ENCODE measurements at places on chromosomes 4 and X. TPM values are rescaled to one million over a fixed set of nuclear protein-coding genes. Genes with fewer than 3 reads are reported as not detected.
A peak's percentile ranks its signal among the peaks of the same experiment; 100 is the strongest.

DNA sequence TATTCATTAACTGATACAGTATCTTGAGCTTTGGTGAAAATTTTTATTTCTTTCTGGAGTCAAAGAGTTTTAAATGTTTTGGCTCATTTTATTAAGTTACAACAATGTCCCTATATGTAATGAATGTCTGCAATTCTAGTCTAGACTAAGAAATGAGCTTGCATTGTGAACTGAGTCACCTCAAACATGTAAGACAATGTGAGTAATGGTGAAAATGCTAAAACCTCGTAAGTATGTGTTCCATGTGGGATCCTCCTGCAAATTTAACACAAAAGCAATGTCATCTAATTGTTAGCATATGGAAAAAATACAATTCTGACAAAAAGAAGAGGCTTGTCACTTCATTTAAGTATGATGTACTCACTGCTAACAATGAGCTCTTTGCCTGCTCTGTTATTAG, 480.5 kb upstream of the FSTL5 start:
- no peak for DNase-seq

GRCh38 chr4:165866019-165866650, 6.9 kb upstream of the TLL1 start:
- no peak for DNase-seq

DNA sequence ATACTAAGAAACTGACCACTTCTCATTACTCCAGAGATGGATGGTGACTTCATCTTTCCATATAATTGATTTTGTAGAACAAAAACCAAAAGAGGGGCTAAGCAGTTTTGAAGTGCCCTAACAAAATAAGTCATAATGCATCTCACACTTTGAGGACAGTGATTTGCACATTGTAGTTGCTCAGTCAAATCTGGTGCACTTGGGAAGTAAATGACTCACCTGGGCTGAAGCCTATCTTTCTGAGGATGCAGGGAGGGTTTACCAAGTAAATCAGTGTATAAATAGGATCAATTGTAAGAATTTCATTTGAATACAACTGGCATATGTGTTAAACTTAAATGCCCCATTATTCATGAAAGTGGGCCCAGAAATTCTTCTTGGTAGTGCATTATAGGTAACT, 134.2 kb downstream of the DCLK2 start:
- DNase-seq, result no peak

The HTR2C gene
- total RNA-seq, result not detected

The AFP gene
- total RNA-seq, result not detected

The TCEAL1 gene
- 6.5 TPM for total RNA-seq

GRCh38 chr4:71259280-71259679, 79.5 kb upstream of the SLC4A4 start:
- no peak for DNase-seq

DNA sequence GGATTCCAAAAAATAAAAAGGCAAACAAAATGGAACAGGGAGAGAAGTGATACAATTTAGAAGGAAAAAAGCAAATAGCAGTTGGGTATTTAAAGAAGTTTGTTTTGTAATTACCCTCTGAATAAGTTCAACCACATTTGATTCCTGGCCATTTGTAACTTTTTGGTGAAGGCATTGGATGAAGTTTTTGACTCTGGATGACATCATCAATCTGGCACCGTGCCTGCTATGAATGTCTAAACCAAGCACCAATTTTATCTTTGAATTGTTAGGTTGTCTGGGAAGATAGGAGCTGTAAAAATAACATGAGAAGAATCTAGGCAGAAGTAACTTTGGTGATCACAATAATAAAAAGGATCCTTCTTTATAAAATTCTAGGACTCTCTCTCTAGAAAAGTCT, 29.5 kb downstream of the TMPRSS11A start:
- DNase-seq, result no peak

GRCh38 chrX:152898442-152898841, 575 bp downstream of the ZNF185 start:
- no peak for DNase-seq

The MRFAP1 gene
- 107 TPM for total RNA-seq

DNA sequence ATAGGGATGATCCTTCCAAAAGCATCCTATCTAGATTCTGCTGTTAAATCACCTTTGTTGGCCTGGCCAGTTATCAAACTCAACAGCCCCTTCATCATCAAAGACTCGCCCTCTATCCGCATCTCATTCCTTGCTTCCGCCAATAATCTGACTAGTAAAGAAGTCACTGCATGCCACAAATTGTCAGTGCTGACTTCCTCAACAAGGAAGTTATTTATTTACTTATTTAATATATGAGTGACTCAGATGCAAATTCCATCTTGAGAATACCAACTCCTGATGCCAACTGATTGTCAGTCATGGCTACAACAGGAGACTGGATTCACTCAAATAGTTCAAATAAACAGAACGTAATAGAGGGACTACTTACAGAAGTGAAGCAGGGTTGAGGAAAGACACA, 283.8 kb downstream of the TRIML1 start:
- no peak for DNase-seq

GRCh38 chr4:140367738-140368137, 5.7 kb upstream of the SCOC start:
- DNase-seq, result no peak

- no peak for DNase-seq
These were observed 24.3 kb downstream of the SHROOM3 start for GRCh38 chr4:76459291-76459723.

GRCh38 chr4:70996018-70996360, 2.5 kb downstream of the DCK start:
- peak; percentile 52 for DNase-seq

GRCh38 chr4:174365018-174365587, 81.4 kb downstream of the CEP44 start:
- no peak for DNase-seq

DNA sequence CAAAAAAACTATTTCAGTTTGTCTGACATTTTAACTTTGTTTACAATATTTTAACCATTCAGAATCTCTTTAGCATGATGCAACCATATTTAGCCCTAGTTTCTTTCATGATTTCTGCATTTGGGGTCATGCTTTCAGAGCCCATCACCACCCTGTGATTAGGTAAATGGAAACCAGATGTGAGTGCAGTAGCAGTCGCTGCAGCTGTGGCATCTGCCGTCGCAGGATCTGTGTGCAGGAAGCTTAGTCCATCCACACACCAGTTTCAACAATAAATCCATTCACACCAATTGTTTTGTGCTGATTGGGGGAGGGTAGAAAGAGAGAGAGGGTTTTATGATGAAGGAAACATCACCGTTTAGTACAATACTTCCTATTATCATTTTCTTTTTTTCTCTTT, 130.5 kb downstream of the CPEB2 start:
- DNase-seq, result no peak

DNA sequence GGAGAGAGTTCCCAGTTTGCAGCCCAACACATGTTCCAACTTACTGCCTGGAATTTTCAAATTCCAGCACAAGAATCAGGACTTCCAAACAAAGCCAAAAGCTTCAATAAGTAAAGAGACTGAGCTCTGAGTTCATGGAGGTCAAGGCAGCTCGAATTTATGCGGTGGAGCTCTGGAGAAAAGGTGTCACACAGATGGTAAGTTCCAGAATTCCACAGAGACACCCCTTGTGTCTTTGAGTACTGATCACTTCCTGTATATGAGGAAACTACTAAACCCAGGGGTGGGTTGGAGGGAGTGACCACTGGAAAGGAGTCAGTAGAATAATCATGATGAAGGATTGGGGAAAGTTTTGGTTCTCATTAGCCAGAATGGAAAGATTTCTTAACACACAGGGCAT, 118.5 kb upstream of the GUCY1A1 start:
- DNase-seq, result no peak

- DNase-seq, result no peak
These were observed 4.1 kb downstream of the NOA1 start for GRCh38 chr4:56973336-56973735.

The UGT2A1 gene
- total RNA-seq, result not detected

The WAS gene
- 81.6 TPM for total RNA-seq

DNA sequence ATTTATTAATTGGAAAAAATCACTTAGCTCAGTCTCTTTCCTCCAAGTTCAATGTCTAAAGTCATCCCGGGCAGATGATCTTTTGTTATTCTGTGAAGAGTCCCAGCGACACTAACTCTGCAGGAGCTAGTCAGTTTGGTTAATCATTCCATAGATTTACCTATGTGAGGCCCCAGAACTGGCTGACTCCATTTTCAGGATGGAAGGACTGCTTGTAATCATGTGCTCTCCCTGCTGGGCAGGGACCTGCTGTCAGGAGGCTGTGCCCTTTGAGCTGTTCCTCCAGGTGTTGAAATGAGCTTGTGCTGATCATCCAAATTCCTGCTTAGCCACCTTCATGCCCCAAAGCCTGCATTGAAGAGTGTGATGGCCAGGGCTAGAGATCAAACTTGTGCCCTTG, 169.8 kb downstream of the NHS start:
- no peak for DNase-seq

- DNase-seq, result no peak
These were observed 223.8 kb upstream of the ZCCHC13 start for GRCh38 chrX:74080165-74080564.

The SFRP2 gene
- not detected for total RNA-seq

DNA sequence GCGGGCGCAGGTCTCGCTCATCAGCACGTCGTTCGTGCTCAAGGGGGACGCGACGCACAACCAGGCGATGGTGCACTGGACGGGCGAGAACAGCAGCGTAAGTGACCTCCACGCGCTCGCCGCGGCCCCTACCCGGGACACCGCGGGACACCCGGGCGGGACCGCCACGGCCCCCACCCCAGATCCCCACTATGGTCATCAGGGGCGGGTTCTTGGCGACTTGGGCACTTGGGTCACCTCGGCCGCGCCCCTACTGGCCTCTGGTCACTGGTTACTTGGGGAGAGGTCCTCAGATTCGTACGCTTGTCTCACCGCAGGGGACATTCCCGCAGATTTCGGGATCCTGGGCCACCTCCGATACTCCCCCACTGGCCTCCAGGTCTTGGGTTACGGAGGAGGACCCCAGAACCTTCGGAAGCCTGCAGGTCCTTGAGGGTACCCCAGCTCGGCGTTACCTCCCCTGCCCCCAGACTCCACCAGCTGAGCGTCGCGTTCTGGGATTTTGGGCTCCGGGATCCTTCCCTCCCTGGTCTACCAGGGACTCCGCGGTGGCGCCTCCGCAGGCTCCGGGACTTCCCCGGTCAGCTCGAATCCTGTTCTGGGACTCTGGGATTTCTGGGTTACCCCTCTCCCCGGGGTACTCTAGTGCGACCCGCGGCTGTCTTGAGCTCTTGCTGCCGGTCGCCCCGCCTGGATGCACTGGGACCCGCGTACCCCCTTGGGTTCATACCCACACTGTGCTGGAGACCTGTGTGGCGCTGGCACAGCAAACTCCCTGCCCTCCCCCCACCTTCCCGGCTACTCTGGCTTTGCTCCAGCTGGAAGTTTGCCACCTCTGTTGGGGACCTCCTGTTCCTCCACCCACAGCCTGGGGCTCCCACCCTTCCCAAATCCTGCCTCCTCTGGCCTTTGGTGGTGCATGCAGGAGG, 956 bp downstream of the SORCS2 start:
- DNase-seq, result no peak

- DNase-seq, result no peak
These were observed 131.0 kb upstream of the KLF3 start for GRCh38 chr4:38532908-38533499.

- no peak for DNase-seq
These were observed 100.3 kb downstream of the EMCN start for GRCh38 chr4:100417565-100417964.

The GNRHR gene
- total RNA-seq, result not detected

- no peak for DNase-seq
These were observed 6.6 kb upstream of the HNRNPD start for GRCh38 chr4:82380344-82380743.

- DNase-seq, result no peak
These were observed 20.6 kb downstream of the GSX2 start for GRCh38 chr4:54120518-54120917.

- DNase-seq, result no peak
These were observed 28.5 kb downstream of the NKX1-1 start for GRCh38 chr4:1377606-1378261.

- DNase-seq, result peak; percentile 60
These were observed 1.1 kb downstream of the SLC38A5 start for GRCh38 chrX:48468693-48469691.

GRCh38 chrX:113529426-113530013, 688.9 kb upstream of the AMOT start:
- DNase-seq, result no peak

DNA sequence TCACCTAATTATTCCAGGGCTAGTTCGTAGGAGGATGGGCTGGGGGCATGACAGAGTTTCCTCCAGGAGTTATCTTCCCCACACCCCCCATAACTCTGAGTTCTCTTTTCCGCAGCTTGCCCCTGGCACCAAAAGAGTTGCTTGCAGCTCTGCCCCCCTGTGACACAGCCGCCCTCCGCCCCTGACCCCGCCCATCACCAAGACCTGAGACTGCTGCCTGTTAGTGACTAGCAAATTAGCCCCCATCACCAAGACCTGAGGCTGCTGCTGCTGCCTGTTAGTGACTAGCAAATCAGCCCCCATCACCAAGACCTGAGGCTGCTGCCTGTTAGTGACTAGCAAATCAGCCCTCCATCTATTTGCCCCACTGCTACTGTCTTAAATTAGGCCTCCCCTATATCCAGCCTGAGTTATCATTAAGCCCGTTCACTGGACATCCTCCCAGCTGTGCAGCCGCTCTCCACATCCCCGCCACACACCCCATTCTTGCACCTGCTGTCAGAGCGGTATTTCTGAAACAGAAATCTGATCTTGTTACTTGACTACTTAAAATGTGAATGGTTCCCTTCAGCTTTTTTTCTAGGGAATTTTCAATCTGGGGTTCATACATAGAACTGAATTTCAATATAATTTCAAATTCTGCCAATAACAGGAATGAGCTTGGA, 1.5 kb upstream of the PAPSS1 start:
- peak; percentile 76 for DNase-seq

GRCh38 chrX:151896734-151897474, 15.8 kb upstream of the MAGEA4 start:
- DNase-seq, result no peak

DNA sequence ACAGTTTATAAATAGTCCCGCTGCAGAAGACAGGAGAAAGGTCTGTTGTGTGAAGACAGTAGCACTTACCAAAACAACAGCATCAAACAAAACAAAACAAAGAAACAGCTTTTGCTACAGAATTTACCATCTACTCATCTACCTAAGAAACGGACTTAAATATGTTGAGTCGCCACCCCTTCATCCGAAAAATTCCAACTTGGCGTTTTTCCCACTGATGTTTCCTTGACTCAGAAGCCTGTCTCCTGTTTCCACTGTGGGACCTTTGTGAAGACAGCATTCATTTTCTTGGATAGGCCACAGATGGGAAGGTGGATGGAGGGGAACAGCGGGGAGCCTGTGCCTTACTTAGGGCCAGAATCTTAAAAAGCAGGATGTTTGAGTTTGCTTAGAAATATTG, 1.3 kb upstream of the ITM2A start:
- DNase-seq, result no peak

The TLR2 gene
- 0.56 TPM for total RNA-seq

DNA sequence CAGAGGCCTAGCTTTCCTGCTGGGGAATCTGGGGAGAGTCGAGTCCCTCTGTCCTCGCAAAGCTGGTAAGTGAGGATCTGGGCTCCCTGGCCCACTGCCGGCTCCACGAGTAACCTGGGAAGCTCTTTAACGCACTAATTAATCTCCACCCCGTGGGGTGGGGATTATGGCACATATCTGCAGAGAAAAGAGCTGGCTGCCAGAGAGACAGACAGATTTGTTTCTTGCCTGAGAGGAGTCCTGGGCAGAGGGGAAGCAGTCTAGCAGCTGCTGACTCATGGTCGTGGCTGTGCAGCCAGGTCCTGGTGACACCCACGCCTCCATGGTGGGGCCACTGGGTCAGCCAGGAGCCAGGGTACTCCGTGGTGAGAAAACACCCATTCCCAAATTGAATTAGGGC, 14.0 kb downstream of the SORCS2 start:
- DNase-seq, result no peak

- no peak for DNase-seq
These were observed 469.4 kb downstream of the DMD start for GRCh38 chrX:32741910-32742309.
